ENCODE measurements at places on chromosomes 11 and 22. TPM values are rescaled to one million over a fixed set of nuclear protein-coding genes. Genes with fewer than 3 reads are reported as not detected.
A peak's percentile ranks its signal among the peaks of the same experiment; 100 is the strongest.

- H3K36me3 ChIP-seq: no peaks in the 10 kb centered on the region
- DNase-seq: no peak
- H3K27ac ChIP-seq: no peak within 1 kb of the TSS
- no peaks in the 10 kb centered on the region for H3K4me1 ChIP-seq
Measured at GRCh38 chr22:45284705-45285262, at the start of gene UPK3A. UPK3A (plus strand) TSS chr22:45284949; CDS start chr22:45285014, 65 bp downstream.

DNA sequence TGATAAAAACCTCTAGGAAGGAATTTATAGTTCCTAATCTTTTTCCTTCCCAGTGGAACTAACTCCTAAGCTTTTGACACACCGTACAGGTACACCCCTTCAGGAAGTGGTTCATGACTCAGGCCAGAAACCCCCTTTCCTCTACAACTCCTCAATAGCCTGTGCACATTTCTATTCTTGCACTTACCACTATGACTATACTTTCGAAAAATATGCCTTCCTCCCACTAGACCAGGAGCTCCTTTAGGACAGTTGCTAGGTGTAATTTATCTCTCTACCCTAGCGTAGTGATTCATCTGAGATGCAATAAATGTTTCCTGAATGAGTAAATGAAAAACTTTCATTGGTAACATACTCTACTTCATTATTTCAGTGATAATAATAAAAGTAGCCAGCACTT, 14.5 kb downstream of the MAP6 start:
- no peaks in the 10 kb centered on the region for H3K36me3 ChIP-seq
- no peak overlapping the region for H3K27ac ChIP-seq
- no peak overlapping the region for H3K4me3 ChIP-seq
- H3K4me1 ChIP-seq: no peaks in the 10 kb centered on the region

DNA sequence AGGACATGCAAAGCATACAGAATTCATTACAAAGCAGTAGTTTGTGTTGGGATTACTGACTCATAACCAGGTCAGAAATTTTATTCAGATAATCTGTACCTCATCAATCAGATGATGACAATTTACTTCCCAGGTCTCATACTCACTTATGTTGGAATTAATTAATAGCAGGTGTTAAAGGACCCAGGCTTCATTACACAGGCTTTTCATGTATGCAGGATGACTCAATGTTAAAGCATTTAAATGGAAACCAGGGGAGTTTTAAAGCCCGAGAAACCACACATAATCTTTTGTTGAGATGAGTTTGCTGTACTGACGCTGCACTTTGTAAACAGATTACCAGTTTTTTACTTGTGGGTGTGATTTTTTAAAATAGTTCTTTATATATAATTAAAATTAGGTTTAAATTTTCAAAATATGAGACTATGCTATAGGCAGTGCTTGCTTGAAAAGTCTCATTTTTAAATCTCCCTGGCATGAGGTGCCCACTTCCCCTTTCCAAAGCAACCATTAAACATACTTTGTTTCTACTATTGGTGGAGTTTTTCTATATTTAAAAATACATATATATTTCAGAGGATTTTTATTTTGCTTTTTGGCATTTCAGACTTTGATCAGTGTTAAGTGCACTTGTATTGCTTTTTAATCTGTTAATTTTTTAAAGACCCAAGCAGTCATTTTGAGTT, 41.0 kb downstream of the CEP57 start:
- peaks cover 67% of the 10 kb centered on the region for H3K36me3 ChIP-seq
- no peak overlapping the region for H3K4me3 ChIP-seq
- H3K27me3 ChIP-seq: no peaks in the 10 kb centered on the region
- DNase-seq: peak; percentile 73
- H3K27ac ChIP-seq: peak overlapping the region; percentile 27
- H3K4me1 ChIP-seq: peaks cover 15% of the 10 kb centered on the region

GRCh38 chr11:75632962-75633361, 35.9 kb downstream of the MAP6 start:
- H3K4me3 ChIP-seq: no peak overlapping the region
- no peak overlapping the region for H3K27ac ChIP-seq
- H3K4me1 ChIP-seq: peaks cover 19% of the 10 kb centered on the region
- no peaks in the 10 kb centered on the region for H3K27me3 ChIP-seq

DNA sequence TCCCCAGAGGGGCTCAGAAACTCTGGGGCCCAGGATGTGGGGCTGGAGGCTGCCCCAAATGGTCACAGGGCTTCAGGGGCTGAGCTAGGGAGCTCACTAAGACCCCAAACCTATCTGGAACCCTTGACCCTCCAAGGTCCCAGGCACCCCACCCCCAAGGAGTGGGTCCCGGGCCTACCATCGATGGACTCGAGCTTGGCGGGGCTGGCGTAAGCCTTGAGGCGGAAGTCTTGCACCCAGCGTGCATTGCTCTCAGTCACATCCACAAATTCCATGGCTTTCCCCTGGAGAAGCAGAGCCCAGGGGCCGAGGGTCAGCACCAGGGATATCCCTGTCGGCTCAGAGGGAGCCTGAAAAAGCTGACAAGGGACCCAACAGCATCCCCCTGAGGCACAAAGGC, 3.5 kb downstream of the GATD1 start:
- no peak overlapping the region for H3K4me3 ChIP-seq
- peaks cover 9% of the 10 kb centered on the region for H3K4me1 ChIP-seq
- H3K27ac ChIP-seq: no peak overlapping the region
- H3K27me3 ChIP-seq: no peaks in the 10 kb centered on the region

- H3K36me3 ChIP-seq: no peaks in the 10 kb centered on the region
- peak overlapping the region; percentile 53 for H3K4me3 ChIP-seq
- peak; percentile 39 for DNase-seq
- peaks cover 10% of the 10 kb centered on the region for H3K4me1 ChIP-seq
- H3K27me3 ChIP-seq: no peaks in the 10 kb centered on the region
Measured at GRCh38 chr11:134332189-134332631, 422 bp downstream of the GLB1L2 start.

- H3K4me1 ChIP-seq: no peaks in the 10 kb centered on the region
- no peak overlapping the region for H3K4me3 ChIP-seq
- H3K27me3 ChIP-seq: no peaks in the 10 kb centered on the region
Measured at GRCh38 chr11:8928981-8929615, 3.6 kb downstream of the C11orf16 start.

DNA sequence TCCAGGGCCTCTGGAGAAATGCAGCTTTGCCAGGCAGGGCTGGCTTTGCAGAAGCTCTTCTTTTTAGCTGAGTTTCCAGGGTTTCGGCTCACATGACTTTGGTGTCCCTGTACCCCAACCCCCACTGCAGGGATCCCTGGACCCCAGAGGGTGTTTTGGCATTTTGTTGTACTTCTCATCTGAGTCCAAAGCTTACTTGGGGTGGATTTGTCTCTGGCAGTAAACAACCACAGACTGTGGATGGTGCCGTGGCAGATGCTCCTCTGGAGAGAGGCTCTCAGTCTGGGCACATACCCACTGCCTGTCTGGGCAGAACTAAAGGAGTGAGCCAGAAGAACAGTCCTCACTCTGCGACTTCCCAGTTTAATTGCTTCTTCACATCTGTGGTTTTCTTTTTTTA, 49.6 kb downstream of the COMMD9 start:
- no peak overlapping the region for H3K27ac ChIP-seq
- no peaks in the 10 kb centered on the region for H3K4me1 ChIP-seq
- H3K4me3 ChIP-seq: no peak overlapping the region
- H3K27me3 ChIP-seq: no peaks in the 10 kb centered on the region
- no peak for DNase-seq
- H3K36me3 ChIP-seq: no peaks in the 10 kb centered on the region

- no peak overlapping the region for H3K4me3 ChIP-seq
- no peak for DNase-seq
- peaks cover 12% of the 10 kb centered on the region for H3K4me1 ChIP-seq
- no peaks in the 10 kb centered on the region for H3K36me3 ChIP-seq
- H3K27me3 ChIP-seq: no peaks in the 10 kb centered on the region
Measured at GRCh38 chr11:78327945-78328344, 89.7 kb downstream of the GAB2 start.

GRCh38 chr22:41526830-41527799, 17.2 kb downstream of the POLR3H start:
- H3K36me3 ChIP-seq: peaks cover 82% of the 10 kb centered on the region
- H3K4me3 ChIP-seq: no peak overlapping the region
- H3K27me3 ChIP-seq: no peaks in the 10 kb centered on the region
- no peaks in the 10 kb centered on the region for H3K4me1 ChIP-seq
- peak overlapping the region; percentile 67 for H3K27ac ChIP-seq

- no peaks in the 10 kb centered on the region for H3K36me3 ChIP-seq
- no peaks in the 10 kb centered on the region for H3K4me1 ChIP-seq
- H3K27ac ChIP-seq: no peak within 1 kb of the TSS
- no peak within 1 kb of the TSS for H3K4me3 ChIP-seq
- peak; percentile 44 for DNase-seq
- no peaks in the 10 kb centered on the region for H3K27me3 ChIP-seq
Measured at GRCh38 chr22:39959640-39960447, at the start of gene TMA7B. TMA7B (plus strand) TSS chr22:39960397; CDS start chr22:39964375, 3,978 bp downstream.

DNA sequence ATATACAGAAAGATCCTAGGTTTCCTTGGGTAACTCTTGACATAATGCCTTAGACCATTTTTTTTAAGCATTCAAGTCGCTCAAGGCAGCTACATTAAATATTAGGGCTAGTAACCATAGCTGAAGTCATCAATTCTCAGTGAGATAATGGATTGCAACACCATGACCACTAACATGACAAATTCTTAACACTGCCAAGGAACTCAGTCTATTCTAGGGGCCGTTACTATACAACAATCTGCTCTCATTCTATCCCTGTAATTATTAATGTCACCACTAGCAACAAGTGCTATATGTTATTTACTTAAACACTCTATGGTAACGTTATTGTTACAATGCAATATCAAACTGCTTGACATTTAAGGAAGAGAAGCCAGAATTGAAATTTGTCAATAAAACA, 3.2 kb upstream of the STK33 start:
- no peak overlapping the region for H3K4me3 ChIP-seq
- H3K36me3 ChIP-seq: no peaks in the 10 kb centered on the region
- H3K4me1 ChIP-seq: no peaks in the 10 kb centered on the region
- DNase-seq: no peak
- no peak overlapping the region for H3K27ac ChIP-seq
- peaks cover 65% of the 10 kb centered on the region for H3K27me3 ChIP-seq

GRCh38 chr11:35247428-35247827, 108.5 kb downstream of the CD44 start:
- H3K27ac ChIP-seq: no peak overlapping the region
- no peaks in the 10 kb centered on the region for H3K4me1 ChIP-seq
- no peak for DNase-seq
- no peaks in the 10 kb centered on the region for H3K36me3 ChIP-seq

DNA sequence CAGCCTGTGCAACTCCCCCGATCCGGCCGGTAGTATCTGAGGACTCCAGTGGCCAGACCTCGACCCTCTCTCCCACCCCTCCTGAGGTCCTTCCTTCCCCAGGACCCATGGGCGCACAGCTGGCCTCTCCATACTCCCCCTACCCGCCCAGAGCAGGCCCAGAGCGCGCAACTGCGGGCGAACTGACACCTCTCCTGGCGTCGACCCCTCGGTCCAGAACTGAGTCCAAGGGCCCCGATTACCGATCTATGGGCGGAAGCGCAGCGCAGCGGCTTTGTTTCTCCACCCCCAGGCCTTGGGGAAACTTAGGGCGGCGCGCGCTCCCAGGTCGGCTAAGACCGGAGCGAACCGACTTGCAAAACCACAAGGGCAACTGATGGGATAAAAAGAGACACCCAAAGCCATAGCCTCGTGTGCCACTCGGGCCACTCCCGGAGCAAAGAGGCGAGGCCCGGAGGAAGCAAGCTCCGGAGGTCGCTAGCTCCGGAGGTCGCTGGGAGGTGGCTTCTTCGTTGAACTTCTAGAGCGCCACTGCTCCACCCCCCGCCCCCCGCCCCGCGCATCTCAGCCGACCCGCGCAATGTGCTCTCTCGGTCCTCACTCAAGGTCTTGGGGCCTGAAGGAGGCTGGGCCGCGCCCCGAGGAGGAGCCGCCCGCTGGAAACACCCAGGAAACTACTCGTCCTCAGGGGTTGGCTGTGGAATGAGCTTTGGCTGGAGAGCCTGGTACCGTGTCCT, 9.8 kb upstream of the ALX4 start:
- no peaks in the 10 kb centered on the region for H3K36me3 ChIP-seq
- H3K27me3 ChIP-seq: no peaks in the 10 kb centered on the region
- H3K27ac ChIP-seq: no peak overlapping the region
- no peak for DNase-seq
- no peak overlapping the region for H3K4me3 ChIP-seq

- no peak overlapping the region for H3K27ac ChIP-seq
- peak; percentile 90 for DNase-seq
- no peaks in the 10 kb centered on the region for H3K27me3 ChIP-seq
- H3K4me3 ChIP-seq: no peak overlapping the region
- peaks cover 3% of the 10 kb centered on the region for H3K36me3 ChIP-seq
- H3K4me1 ChIP-seq: peaks cover 20% of the 10 kb centered on the region
Measured at GRCh38 chr11:117226388-117227385, 5.2 kb downstream of the PCSK7 start.

DNA sequence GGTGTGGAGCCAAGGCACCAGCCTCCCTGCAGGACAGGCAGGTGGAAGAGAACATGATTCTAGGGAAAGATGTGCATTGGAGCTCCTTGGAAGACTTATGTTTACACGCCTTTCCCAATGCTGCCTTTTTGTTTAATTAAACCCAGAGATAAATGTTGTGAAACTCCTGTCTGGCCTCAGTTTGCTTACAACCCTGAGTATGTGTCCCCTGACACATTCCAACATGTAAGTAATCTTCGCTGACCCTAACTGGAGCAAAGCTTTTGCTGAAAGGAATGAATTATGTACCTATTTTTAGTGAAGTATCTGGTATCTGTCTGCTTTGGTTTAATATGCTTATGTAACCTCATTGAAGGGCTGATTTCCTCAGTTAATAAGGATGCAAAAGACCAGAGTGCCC, 56.7 kb downstream of the APIP start:
- no peaks in the 10 kb centered on the region for H3K4me1 ChIP-seq
- H3K27ac ChIP-seq: no peak overlapping the region
- peaks cover 18% of the 10 kb centered on the region for H3K27me3 ChIP-seq
- no peak for DNase-seq
- H3K4me3 ChIP-seq: no peak overlapping the region
- no peaks in the 10 kb centered on the region for H3K36me3 ChIP-seq

Gene MCHR1
- total RNA-seq: not detected

Gene MAJIN
- not detected for total RNA-seq
